ENCODE measurements at places on chromosomes 3 and 15.

DNA sequence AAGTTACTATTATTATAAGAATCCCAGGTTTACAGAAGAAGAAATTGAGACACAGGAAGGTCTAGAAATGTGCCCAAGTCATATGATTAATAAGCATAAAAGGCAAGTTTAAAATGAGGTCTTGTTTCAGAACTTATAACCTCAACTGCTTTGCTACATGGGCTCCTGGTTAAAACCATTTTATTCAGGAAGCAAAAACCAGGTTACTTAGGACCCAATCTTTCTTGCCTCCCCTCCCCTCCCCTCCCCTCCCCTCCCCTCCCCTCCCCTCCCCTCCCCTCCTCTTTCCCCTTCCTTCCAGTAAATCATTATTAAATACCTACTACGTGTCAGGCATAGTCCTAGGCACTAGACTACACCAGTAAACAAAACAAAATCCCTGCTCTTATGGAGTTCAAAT is 93.9 kb downstream of the NAALADL2 start:
- no peak for DNase-seq

GRCh38 chr15:101124731-101125451 is 127.0 kb downstream of the CHSY1 start:
- DNase-seq = peak; percentile 94

GRCh38 chr15:65275728-65276126 is 11.0 kb downstream of the PARP16 start:
- DNase-seq = no peak

GRCh38 chr3:81434161-81434560 is 327.3 kb downstream of the GBE1 start:
- DNase-seq = no peak

DNA sequence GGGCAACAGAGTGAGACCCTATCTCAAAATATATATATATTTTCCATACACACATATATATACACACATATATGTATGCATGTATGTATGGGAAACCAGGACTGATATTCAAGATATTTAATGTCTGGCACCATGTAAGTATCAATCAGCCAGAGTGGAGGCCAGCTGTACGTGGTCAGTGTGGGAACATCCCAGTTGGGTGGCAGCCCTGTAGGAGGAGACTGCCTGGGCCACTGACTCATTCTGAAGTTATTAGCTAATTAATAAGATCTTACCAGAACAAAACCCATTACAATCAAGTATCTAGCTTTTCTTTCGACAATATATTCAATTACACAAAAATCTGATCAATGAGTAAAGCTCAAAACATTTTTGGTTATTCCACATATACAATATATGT is 85.1 kb upstream of the OCA2 start:
- DNase-seq = no peak

GRCh38 chr3:63470745-63471144 is 181.7 kb upstream of the SNTN start:
- no peak for DNase-seq

DNA sequence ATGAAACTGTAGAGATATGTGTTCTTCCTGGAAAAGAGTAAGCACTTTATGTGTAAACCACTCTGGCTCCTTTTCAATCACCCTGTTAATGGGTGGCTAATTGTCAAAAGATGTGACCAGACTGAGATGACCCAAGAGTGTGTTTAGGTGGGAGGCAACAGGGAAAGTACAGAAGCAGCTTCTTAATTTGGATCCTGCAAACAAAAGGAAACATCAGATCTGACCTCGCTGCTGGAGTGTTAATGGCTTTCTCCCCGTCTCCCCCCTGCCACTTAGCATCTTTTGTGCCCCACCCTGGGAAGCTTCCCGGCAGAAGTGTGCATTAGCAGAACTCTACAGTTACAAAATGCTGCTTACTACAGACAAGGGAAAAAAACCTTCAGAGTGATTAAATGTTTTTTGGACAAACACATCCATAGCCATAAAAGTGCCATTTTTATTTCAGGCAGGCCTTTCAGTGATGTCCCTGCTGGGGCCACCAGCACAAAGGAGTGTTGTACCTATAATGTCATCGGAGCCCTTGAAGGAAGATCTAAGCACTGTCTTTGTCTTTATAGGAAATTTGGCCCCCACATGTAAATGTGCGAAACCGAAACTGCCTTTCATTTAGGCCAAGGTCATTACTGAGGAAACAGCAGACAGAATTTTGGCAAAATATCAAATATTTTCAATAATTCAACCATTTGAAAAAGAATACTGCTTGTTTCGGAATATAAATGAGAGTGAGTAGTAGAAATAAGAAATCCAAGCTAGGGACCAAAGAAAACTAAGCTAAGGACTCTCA is 311.0 kb downstream of the WDR72 start:
- no peak for DNase-seq

DNA sequence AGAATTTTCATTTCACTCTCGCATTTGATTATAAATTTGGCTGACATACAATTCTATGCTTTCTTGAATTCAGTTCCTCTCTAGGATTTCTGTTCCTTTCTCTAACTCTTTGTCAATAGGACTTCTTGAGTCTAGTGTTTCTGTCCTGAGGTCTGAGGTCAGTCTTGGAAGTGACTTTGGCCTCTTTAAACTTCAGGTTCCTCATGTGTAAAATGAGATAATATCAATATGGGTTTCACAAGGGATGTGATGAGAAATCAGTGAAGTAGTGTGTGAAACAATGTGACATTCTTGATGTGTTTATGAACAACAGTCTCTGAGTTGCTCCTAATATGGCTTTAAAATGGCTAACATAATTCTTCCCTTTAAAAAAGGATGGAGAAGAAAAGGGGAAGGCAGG is 92.2 kb downstream of the SV2B start:
- DNase-seq = no peak

- DNase-seq = no peak
Observed at GRCh38 chr15:31393444-31394091, 66.9 kb downstream of the KLF13 start.

GRCh38 chr3:87733671-87734367 is 325.0 kb downstream of the CGGBP1 start:
- DNase-seq = no peak

DNA sequence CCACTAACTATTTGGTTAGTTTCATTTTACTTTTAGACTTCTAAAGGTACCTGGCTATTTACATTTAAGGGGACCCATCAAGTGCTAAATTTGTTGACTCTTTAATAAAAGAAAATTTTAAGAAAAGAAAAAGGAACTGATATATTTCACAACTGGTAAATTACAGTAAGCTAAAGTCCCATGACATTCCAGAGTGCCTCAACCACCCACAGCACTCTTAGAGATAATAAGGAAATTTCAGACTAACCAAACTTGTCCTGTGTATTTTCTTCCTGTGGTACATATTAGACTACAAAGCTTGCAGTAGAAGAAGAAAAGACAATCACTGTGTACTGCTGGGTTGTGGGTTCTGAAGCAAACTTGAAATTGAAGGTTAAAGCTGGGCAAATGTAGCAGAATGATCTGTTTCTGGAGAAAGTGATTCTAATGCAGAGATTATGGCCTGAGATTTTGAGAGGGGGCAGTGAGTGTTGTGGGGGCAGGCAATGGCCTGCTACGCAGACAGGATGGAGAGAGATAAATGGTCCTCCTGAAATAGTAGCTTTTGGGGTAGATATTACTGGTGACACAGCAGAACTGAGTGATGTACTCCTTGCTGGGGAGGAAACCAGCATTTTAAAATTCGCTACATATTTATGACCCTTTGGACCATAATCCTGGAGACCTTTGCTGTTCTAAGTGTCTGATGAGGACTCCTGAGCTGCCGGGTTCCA is 24.5 kb upstream of the MFSD1 start:
- no peak for DNase-seq

- no peak for DNase-seq
Observed at GRCh38 chr3:126125781-126126251, 41.9 kb upstream of the SLC41A3 start.

DNA sequence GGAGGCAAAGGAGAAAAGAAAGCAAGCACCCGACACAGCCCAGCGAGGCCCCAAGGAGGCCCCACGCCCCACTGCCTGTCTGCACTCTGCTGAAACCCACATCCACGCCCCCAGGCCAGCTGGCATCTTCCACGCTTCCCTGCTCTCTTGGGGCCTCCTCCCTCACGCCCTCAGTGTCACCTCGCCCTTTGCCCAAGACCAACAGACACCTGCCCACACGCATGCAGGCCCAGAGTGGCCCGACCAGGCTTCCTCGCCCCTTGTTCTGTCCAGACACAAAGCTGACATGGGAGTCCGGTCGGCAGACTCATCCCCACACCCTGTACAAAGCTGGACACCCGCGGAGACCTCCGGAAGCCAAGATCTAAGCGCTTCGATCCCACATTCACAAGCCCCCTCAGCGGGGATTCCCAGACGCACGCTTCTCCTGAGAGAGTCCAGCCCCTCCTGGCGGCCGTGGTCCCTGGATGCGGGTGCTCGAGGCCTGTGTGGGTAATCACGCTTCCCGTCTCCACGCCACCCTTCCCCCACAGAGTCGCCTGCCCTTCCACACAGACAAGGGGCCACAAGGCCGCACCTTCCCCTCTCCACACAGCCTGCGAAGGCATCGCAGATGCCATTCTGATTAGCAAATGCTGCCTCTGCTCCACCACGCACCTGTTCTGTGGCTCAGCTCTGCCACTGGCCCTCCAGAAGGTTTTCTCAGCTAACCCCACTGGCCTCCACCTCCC is 176.6 kb downstream of the XXYLT1 start:
- no peak for DNase-seq

DNA sequence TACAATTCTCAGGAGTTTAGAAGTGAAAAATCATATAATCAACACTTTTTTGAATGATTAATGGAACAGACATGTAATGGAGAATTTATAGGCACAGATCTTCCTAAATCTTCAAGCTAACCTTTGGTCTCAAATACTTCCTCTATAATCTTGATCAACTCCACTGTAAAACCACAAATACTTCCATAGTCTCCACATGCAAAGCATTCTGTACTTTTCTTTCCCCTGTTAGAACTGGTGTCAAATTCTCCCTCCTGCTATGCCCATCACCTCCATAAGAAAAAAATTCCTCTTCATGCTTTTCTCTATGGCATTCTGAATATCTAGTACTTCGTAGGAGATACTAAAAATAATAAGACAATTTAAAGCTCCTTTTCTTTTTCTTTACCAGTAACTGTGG is 214.3 kb downstream of the ADAMTS9 start:
- no peak for DNase-seq

GRCh38 chr3:64022451-64023186 is 675 bp downstream of the PSMD6 start:
- no peak for DNase-seq

- DNase-seq = no peak
Observed at GRCh38 chr3:145942052-145942451, 218.9 kb downstream of the PLOD2 start.

DNA sequence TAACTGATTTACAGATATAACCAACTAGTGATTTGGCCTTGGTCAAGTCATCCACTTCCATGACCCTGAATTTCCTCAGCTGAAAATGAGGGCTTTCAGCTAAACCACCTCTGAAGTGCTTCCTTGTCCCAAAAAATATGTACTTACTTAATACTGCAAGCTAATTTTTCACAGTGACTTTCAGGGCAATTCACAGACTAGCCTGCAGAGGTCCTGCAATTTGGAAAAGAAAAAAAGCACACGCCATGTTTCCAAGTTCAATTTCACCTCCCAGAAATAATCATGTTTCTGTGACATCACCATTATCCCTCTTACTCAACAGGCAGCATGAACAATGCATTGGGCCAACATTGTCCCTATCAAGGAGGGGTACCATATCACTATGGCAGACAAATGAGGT is 218.2 kb downstream of the SHOX2 start:
- no peak for DNase-seq

- DNase-seq = peak; percentile 51
Observed at GRCh38 chr3:107117922-107118536, 259.2 kb upstream of the CCDC54 start.

DNA sequence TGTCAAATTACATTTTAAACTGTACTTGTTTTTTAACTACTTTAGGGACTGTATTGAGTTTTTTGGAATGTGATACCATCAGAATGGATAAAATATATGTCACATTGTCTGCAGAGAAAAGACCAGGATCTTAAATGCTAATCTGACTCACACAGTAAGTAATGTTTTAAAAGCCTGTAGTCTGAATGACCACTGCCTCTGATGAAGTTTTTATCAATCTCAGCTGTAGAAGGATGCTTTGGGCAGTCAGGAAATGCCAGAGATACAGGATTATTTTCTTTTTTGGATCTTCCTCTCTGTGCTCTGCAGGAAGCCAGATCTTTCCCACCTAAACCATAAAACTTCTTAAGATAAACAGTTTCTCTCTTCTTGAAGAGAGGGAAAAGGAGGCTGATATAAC is 73.1 kb upstream of the PRTG start:
- DNase-seq = peak; percentile 28

GRCh38 chr15:54481819-54482218 is 503.6 kb downstream of the UNC13C start:
- DNase-seq = no peak

- no peak for DNase-seq
Observed at GRCh38 chr15:91535856-91536500, 317.5 kb upstream of the SLCO3A1 start.

DNA sequence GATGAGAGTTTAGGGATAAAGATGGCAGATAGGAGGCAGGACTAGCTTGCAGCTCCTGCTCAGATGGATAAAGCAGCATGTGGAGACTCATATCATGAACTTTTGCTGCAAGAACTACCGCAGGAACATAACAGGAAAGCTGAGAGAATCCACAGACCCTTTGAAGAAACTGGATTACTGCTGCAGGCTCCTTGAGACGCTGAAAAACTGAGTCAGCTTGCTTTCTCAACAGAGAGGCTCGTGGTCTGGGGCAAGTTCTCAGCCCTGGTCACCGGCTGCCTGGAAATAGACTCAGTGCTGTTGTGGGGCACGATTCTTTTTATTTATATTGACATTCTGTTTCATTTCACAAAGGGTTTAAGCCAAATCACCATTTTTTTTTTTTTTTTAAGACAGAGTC is 28.8 kb upstream of the TRIM59 start:
- DNase-seq = peak; percentile 67

DNA sequence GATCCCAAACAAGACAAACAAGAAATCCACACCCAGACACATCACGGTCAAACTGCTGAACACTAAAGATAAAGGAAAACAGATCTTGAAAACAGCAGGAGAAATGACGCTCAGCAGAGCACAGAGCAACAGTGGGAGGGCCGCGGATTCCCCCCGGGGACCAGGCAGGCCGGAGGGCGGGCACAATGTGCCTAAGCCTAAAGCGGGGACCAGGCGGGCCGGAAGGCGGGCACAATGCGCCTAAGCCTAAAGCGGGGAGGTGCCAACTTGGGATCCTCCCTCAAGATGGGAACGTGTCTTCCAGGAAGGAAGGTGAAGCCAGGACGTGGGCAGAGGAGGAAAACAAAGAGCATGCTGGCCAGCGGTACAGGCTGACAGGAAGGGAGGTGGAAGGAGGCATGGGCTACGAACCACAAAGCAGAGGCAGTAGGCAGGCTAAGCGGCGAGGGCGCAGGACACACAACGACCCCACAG is 31.1 kb downstream of the CYFIP1 start:
- no peak for DNase-seq

All from AG09309 (cell line).